Stimulated activated CD8-positive, alpha-beta memory T cell treated with anti-CD3 and anti-CD28 coated beads, Interleukin-7, amount 100 ng/mL, for 1 hour (primary cell): ENCODE measurements at places on chromosomes 3 and 15.

DNA sequence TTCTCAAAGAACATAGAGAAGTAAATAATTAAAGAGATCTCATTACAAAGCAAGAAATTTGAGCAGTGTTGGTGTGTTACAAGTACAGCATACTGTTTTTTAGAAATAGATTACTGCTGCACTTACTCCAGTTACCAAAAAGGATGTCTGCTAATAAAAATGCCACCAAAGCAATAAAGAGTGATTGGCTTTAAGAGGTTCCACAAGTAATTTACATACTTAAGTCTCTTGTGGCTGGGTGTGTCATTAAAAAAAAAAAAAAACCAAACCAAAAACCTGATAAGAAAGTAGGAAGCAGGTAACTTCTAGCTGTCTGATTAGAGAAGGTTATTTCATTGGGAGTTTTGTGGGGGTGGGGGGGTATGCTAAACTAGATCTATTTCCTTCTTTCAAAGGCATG lies 15.2 kb downstream of the RAB11A start:
- DNase-seq, result no peak

GRCh38 chr3:51637941-51638471 lies 33.0 kb upstream of the TEX264 start:
- DNase-seq, result no peak

- DNase-seq, result no peak
Observed at GRCh38 chr15:98957655-98958054, 49.9 kb downstream of the PGPEP1L start.

DNA sequence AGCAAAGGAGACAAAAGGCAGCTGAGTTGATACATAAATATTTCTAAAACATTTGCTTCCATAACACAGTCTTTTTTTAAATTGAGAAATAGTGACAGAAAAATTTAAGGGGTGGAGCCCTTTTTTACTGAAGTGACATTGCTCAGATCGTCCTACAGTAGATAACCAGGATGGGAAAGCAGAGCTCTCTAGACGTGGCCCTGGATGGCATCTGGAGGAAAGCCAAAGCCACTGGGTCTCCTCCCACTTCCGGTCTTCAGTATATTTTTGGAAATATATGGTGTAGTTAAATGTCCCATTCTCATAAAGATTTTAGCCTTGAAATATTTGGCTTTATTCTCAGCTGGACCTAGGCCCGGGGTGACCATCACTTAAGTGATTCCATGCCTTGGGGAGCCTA lies 326.1 kb downstream of the ZNF621 start:
- DNase-seq, result no peak

DNA sequence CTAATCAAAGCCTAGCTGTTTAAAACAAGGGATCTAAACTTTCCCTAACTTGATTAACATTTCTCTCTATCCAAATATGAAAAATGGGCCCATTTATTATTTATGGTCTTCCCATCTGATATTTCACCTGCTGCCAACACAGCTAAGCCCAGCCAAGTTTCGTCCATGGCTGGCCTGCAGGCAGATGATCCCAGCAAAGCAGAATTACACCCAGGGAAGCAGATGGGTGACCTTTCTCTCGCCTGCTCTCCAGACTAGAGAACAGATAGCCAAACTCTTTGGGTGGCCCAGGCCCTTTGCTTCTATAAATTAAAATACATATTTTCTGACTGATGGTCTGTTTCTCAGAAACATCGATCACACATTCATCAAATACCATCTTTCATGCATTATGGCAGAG lies 1038.8 kb downstream of the AGBL1 start:
- no peak for DNase-seq

DNA sequence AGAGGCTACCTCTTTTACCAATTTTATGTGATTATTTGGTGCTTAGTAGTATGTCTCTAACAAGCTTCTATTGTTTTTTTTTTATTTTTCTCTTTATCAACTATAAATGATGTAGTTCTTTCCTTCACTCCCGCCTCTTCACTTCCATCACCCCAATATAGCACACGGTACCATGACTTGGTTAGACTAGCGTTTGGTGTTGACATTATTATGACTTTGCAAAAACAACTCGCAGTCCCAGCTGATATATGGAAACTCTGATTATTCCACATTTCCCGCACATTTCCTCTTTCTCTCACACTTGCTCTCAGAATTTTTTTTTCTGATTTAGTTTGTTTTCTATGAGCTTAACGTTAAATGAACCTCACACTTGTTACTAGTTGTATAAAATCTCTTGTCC lies 162.2 kb downstream of the GREM1 start:
- DNase-seq, result no peak

- no peak for DNase-seq
Observed at GRCh38 chr15:59268168-59268851, 61.7 kb downstream of the LDHAL6B start.

DNA sequence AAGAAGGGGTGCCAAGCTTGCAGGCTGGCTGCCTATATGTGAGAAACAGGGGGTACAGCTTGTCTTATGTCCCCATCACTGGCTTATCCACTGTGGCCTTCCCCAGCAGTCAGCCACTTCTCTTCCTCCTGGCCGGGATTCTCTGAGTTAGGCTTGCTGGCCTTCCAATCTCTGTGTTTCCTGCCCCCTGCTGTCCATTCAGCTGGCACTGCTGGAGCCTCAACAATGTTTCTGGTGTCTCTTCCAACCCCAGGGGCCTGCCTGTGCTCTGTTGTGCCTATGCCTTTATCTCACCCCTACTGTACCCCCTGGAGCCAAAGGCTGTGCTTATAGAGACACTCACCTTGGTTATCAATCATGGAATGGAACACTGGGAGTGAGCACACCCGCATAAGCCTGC lies 36.5 kb downstream of the ANAPC13 start:
- DNase-seq, result no peak

- no peak for DNase-seq
Observed at GRCh38 chr15:95416576-95416975, 913.9 kb upstream of the NR2F2 start.

- DNase-seq, result no peak
Observed at GRCh38 chr3:155411500-155412223, 118.2 kb upstream of the STRIT1 start.
